ENCODE measurements at places on chromosomes 12 and 14.

GRCh38 chr12:97142737-97143410 is 235.8 kb downstream of the NEDD1 start:
- no peak for DNase-seq

GRCh38 chr12:84874125-84874824 is 38.3 kb downstream of the SLC6A15 start:
- DNase-seq: peak; percentile 39

DNA sequence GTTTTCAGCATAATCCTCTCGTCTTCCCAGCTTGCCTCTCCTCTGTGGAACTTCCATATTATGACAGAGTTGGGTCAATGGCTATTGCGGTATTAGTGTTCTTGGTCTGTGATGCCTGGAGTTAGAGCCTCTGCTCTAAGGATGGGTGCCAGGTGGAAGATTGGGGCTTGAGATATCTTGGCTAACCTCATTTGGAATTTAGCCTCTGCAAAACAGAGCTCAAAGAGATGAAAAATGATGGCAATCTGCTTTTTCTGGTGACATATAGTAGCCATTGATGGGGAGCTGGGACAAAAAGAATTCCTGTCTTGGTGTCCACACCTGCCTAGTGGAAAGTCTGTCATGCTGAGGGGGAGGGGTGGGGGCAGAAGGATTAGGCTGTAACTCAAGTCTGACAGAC is 152.1 kb downstream of the RPL10L start:
- no peak for DNase-seq

DNA sequence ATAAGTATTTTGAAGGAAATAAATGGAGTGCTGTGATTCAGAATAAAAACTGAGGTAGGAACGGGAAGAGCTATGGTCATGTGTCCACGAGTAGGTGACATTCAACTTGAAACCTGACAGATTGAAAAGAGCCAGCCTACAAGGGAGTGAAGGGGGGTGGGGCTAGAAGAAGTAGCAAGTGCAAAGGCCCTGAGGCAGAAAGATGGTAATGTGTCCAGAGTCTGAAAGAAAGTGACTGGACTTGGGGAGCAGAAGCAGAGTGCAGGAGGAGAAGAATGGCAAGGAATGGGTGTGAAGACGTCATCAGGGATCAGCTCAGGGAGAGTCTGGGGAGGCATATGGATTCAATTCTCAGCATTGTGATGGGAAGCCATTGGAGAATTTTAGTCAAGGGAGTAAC is 13.7 kb downstream of the PLXNC1 start:
- DNase-seq: no peak

- peak; percentile 19 for DNase-seq
These were observed 8.7 kb downstream of the DNAI7 start for GRCh38 chr12:25186038-25186787.

GRCh38 chr14:97703006-97703760 is 906.0 kb downstream of the VRK1 start:
- peak; percentile 47 for DNase-seq

DNA sequence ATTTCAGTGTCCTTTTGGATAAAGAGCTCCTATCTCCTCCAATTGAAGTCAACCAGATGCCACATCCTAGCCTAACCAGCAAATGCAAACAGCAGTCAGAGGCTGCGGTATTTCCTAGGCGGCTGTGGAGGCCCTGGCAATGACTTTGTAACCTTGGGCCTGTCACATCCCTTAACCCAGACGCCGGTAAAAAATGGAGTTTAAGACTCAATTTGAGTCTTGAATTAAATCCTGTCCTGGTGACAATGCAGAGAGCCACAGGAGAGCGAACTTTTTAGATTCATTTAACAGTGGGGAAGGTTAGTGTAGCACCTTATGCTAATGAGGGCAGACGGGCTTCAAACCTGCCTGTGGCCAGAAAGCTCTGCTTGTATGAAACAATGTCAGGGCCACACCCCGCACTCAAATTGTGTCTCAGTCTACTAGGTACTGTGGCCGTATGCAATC is 1.3 kb downstream of the C12orf75 start:
- peak; percentile 56 for DNase-seq

DNA sequence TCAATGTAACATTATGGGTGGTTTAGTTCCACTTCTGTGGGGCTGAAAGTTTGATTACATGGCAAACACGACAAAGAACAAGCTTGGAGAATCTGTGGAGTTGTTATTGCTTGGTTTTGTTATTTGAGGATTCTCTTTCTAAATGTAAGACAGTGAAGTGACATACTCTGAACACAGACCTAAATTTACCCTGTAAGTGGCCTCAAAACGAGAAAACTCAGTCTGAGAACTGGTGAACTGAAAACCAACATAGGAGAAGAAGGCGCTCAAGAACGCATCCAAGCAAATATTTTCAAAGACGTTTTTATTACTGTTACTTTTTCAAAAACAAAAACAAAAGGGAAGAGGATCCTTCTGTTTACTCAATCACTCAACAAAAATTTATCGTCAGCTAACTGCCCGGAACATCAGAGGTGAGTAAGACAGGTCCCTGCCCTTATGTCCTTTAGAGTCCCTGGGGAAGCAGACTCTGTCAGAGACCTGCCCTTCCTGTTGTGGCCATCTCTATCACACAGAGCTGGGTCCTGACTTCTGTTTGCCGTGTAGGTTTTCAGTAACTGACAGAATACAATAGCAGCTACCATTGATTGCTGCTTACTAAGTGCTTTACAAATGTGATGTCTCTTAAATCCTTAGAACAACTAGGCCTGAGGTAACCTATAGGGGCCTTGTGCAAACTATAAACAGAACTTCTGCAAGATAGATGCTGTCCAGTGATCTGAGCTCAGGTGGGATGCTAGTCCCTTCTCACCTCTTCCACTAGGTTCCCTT is 79.3 kb upstream of the C12orf71 start:
- no peak for DNase-seq

DNA sequence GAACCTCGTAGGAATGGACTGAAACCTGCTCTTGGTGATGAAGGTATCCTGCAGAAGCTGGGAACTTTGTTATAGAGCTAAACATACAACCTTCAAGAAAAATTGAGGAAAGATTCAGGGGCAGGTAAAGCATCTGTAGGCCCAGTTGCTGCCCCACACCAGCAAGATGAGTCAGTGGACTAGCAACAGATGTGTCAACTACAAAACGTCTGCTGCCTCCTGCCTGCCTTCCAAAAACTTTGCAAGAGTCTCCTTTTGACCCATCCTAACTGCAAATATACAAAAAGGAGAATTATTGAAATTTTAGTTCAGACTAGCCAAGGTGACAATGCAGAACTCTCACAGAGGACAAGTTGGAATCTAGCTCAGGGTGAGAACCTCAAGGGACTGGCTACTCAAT is 60.9 kb upstream of the TMTC1 start:
- DNase-seq: no peak

DNA sequence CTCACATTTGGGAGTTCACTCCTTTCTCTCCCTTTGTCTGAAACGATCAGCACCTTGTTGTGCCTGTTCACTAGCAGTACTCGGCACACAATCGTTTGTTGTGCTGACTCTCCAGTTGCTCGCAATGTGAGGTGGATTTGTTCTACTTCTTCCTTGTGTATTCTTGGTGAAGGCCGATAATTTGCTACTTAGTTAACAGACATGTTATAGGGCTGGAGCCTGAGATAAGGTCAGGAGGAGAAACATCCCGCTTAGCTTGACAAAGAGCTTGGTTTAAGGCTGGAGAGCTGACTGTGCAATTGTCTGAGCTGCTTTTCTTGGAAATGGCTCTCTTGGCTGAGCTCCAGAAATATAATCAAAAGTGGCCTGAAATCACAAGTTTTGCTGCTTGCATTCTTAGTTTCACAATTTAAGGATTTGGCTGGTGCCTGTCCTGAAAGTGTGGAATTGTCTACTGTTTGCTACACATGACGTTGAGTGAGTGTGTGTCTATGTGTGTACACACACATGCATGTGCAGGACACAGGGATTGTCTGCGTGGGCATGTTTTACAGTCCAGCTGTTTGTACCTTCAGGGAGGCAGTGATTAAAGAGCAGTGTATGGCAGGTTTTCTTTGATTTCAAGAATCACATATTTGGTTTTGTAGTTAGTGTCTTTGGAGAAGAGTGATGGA is 77.7 kb downstream of the ARF6 start:
- peak; percentile 47 for DNase-seq

- no peak for DNase-seq
These were observed 1063.8 kb downstream of the BCL11B start for GRCh38 chr14:98208211-98208611.

- peak; percentile 25 for DNase-seq
These were observed 45.0 kb downstream of the NOPCHAP1 start for GRCh38 chr12:105030820-105031807.

- DNase-seq: no peak
These were observed 103.1 kb downstream of the RFLNA start for GRCh38 chr12:124397807-124398577.

DNA sequence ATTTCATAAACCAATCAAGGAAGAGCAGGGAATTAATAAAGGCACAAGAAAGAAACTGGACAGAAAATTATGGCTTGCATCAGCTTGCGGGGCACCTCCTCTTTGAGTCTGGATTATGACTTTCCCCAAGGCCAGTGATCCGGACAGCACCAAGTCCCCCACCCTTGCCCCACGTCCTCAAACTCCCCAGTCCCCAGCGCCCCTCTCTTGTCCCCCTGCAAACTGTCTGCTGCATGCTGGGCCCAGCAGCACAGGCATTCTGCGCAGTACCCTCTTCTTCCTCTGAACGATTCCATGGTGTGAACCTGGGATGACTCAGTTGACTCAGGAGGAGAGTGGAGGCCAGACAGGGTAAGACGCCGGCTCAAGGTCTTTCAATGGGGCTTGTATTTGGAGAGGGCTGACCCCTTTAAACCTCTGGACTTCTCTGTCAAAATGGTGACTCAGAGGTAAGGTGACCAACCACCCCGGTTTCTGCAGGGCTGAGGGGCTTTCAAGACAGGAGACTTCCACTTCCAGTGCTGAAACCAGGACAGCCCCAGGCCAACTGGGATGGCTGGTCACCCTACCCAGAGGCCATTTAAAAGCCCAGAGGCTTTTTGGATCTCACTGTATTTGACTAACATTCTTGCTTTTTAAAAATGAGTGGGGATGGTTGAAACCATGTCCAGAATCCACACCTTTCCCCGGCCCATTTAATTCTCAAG is 13.5 kb downstream of the C14orf132 start:
- DNase-seq: no peak

- no peak for DNase-seq
These were observed 193.0 kb downstream of the EPS8 start for GRCh38 chr12:15596174-15596573.

DNA sequence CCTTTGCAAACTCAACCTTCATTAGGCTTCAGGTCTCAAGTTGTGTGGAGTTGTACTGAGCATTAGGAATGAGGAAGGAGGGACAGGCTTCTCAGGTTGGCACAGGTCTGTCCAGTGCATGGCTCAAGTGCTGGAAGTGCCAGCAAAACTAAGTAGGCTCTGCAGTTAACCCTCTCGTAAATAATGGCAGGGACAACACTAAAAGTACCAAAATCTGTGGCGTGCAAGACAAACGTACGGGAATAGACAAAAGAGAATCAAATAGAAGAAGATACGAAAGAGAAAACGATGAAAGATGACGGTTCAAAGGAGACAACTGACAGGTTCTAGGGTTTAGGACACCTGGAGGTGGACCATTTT is 612 bp downstream of the TRAPPC6B start:
- no peak for DNase-seq

GRCh38 chr12:4435537-4435936 is 10.1 kb downstream of the FGF6 start:
- no peak for DNase-seq

DNA sequence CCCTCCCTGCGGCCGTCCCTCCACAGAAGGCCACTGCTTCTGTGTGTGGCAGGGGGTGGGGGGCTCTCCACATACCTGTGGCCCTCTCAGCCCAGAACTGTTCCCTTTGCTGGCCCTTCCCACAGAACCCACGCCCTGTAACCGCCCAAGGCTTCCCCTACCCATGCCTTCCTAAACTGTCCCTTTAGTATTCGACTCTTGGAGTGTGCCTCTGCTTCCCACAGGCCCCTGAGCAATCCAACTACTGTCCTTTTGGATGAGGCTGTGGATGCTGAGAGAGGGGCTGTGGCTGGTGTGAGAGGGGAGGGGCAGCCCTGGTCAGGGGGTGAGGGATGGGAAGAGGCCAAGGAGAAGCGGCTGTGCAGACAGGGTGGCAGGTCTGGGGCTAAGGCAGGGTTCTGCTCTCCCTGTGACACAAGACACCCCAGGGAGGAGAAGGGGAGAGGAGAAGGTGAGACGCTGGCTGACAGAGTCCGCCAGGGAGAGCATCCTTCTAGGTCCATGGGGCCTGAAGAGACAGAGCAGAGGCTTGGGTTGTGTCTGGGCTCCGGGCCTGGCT is 46.0 kb downstream of the DLK1 start:
- DNase-seq: no peak

DNA sequence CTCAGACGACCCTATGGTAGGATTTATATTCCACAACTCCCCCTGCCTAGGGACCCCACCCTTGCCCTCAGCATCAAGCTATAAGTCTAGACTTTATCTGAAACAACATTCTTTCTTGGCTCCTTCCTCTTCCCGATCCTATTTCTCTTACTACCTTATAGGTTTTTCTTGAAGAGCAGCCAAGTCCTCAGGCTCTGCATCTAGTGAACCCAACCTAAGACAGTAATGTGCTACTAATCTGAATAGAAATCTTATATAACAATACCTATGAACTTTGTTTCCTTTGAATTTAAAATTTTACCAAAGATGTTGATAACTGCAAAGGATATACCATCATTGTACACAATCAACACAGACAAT is 96.7 kb upstream of the BMP4 start:
- no peak for DNase-seq

DNA sequence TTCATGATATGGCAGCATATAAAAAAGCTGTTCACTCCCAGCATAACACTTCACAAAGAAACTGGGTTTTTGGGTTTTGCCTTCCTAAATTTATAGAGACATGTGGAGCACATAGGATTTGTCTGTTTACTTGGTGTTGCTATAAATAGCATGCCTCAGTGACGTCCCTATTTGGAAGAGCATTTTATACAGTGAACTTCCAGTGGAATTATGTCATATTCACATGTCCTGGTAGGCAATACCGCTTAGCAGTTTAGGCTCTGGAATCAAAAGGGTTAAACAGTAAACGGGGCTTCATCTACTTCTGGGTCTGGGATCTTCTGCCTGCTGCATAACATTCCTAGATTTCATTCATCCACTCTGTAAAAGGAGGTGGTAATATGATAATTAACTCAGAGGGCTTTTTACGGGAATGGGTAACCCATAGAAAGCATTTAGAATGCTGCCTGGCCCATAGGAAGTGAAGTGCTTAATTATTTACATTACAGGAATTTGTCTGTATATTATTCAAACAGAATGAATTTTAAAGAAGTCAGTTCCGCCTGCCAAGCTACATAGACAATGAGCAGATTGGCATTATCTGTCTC is 396.1 kb downstream of the TMTC2 start:
- DNase-seq: no peak

All from activated CD4-positive, alpha-beta T cell treated with anti-CD3 and anti-CD28 coated beads, Interleukin-2, Interleukin-4, amounts not matched to agents 100 ng/mL and 50 ng/mL, durations not matched to agents 16 hours and 8 hours (primary cell).